ENCODE measurements at places on chromosomes 12 and 14.

DNA sequence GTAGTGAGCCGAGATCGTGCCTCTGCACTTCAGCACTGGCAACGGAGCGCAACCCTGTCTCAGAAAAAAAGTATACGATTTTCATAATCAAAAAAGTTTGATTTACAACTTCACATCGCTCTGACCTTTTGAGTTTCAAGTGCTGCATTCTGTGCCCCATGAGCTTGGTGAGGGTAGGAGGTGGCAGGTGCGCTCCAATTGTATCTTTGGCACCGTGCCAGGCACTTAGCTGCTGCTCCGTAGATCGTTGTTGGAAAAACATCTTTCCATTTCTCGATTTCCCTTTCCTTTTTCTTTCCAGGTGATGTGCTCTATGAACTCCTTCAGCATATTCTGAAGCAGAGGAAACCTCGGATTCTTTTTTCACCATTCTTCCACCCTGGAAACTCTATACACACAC is 203.7 kb downstream of the ETV6 start:
- DNase-seq: no peak

DNA sequence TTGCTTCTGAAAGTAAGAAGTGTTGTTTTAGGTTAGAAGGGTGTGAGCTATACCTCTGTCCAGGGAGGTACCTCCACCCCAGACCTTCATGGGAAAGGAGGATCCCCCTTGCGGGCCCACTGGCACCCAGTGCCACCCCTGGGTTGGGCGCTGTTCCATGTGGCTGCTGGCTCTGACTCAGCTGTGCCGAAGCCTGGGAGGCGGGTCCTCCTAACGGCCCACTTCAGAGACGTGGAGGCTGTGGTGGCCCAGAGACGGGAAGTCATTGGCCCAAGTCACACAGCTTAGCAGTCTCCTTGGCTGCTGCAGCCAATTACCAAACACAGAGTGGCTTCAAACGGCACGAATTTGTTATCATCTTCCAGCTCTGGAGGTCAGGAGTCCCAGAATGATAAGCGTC is 10.2 kb downstream of the RFLNA start:
- no peak for DNase-seq

- DNase-seq: peak; percentile 68
These were observed 62.9 kb upstream of the NID2 start for GRCh38 chr14:52131640-52132320.

DNA sequence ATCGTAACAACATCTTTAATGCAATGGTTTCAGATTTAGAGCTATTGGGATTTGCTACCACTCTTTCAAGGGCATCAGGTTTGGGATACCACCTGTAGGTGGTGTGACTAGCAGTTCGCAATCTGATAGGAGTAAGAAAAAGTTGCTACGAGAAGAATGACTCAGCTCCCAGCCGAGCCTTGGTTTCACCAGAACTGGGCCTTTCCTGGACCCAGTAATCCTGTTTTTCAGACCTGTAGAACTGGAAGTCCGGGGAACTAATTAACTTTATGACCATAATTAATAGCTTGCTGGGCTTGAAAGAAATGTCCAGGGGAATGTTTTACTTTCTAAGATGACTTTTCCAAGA is 770 bp downstream of the ABHD4 start:
- DNase-seq: no peak

GRCh38 chr14:45210159-45210558 is 42.8 kb downstream of the MIS18BP1 start:
- DNase-seq: no peak

- DNase-seq: no peak
These were observed 34.9 kb downstream of the RAD9B start for GRCh38 chr12:110536834-110537604.
